ENCODE measurements at places on chromosomes 1 and 21.
A peak's percentile ranks its signal among the peaks of the same experiment; 100 is the strongest.

DNA sequence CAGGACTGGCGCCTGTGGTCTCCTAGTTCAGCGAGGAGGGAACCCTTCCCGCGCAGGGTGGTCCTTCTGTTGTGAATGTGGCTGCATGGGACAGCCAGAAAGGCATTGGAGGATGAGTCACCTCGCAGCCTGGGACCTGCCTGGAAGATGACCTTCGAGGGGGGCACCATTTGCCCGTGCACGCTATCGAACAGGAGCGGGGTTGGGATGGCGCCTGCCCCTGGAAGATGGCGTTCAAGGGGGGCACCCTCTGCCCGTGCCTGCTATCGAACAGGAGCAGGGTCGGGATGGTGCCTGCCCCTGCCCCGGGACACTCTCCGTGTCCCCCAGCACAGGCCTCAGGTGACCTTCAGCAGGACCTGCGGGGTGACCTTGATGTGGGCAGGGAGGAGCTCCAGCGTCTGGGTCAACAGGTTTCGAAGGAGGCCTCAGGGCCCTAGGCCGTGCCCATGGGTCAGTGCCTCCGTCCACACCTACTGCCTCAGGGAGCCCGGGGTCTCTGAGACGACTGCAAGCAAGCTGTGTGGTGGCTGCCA, 1.7 kb upstream of the ACTRT2 start:
- no peak for DNase-seq

GRCh38 chr1:231625975-231626534, 535 bp upstream of the DISC1 start:
- no peak for DNase-seq

DNA sequence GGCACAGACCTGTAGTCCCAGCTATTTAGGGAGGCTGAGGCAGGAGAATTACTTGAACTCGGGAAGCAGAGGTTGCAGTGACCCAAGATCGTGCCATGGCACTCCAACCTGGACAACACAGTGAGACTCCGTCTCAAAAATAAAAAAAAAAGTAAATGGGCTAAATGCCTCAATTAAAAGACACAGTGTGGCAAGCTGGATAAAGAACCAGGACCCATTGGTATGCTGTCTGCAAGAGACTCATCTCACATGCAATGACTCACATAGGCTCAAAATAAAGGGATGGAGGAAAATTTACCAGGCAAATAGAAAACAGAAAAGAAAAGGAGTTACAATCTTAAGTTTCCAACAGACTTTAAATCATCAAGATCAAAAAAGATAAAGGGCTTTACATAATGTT, 40.3 kb downstream of the ACBD6 start:
- DNase-seq = no peak

- DNase-seq = no peak
Measured at GRCh38 chr1:59066236-59066635, 230.7 kb upstream of the FGGY start.

- no peak for DNase-seq
Measured at GRCh38 chr1:108717774-108718316, 5.1 kb downstream of the FNDC7 start.

- DNase-seq = no peak
Measured at GRCh38 chr1:212487774-212488435, 55.2 kb downstream of the NENF start.

DNA sequence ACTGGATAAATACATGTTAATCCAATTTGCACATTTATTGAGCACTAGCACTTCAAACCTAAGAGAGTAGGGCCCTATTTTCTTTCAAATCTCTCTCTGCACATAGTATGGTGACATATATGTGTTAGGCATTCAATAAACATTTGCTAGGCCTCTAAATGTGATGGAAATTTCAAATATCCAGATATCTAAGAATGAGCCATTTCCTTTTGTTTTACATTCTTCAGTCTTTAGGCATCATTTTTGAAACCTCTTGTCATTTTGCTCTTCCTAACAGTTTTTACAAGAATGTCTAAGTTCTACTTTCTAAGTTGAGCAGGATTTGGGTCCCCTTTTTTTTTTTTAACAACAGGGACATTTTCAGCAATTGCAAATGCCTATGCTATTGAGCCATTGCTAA, 395.7 kb upstream of the ST6GALNAC5 start:
- no peak for DNase-seq

- DNase-seq = no peak
Measured at GRCh38 chr1:221699577-221699976, 42.3 kb downstream of the DUSP10 start.

DNA sequence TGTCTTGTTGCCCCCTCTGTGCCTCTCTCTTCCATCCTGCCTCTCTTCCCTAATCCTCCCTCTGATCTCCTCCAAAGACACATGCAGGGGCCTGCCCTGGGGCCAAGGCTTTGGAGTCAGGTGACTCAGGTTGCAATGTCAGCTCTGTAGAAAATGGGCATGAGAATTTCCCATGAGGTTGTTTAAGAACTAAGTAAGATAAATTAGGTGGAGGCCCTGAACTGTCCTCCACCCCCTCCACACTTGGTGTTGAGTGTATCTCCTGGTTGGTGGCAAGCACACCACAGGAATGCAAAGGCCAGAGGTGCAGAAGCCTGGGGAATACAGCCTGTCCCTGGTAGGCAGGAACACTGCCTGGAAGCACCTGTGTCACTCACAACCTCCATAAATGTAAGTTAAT, 63.9 kb upstream of the GRIK3 start:
- DNase-seq = no peak

DNA sequence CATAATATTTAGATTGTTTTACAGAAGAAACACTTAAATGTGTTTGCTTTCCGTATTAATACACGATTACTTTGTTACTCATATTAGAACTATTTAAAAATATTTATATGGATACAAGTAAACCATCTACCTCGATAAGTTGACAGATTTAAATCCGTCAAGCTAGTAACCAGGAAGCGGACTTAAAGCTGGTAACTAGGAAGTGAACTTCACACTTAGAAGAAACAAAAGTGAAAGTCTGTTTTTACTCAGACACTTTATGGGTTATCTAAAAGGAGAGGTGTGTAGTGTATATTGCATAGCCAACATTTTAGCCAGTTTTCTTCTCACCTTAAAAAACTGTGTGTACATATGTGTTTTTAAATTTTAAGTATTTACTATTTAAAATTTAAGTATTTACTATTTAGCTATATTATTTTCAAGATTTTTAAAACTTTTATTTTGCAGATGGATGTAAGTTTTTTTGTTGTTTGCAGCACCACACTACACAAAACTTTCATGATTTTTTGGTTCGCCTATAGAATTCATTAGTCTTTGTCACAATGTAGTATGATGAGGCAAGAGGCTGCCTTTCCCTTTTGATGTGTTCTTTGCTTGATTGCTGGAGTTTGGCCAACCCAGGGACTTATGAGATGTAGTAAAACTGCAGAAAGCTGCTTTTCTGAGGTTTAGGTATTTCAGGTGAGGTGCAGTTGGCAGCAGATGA, 2.7 kb downstream of the USP25 start:
- DNase-seq = no peak

DNA sequence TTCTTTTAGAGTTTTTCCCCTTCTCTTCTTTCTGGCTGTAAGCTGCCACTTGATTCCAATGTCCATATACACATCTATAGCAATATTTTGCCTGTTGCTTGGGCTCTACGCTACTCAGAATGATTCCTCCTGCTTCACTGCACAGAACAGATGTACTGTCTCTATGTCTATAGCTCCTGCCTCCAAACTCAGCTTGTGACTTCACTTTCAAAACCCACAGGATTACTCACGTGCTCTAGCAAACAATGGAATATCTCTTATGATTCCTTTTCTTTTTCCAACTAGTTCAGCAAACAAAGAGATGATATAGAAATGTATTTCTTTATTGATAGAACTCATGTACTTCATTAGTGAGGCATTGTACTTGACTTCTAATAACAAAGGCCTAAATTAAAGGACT, 80.5 kb upstream of the SOX13 start:
- DNase-seq = no peak

DNA sequence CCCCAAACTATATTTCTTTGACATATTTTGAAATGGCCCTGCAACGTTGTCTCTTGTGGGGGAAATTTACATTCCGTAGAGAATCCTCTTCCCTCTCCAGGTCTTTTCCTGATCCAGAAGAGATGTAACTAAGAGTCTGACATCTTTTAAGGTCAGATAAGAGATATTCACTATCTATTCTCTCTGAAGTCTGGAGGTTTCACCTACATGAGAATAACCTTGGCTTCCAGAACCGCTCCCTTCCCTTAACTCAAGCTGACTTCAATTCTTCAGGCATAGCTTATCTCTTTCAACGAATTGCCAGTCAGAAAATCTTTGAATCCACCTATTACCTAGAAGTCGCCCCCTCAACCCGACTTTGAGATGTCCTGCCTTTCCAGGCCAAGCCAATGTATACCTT, 9.9 kb downstream of the FCRLB start:
- DNase-seq = no peak

DNA sequence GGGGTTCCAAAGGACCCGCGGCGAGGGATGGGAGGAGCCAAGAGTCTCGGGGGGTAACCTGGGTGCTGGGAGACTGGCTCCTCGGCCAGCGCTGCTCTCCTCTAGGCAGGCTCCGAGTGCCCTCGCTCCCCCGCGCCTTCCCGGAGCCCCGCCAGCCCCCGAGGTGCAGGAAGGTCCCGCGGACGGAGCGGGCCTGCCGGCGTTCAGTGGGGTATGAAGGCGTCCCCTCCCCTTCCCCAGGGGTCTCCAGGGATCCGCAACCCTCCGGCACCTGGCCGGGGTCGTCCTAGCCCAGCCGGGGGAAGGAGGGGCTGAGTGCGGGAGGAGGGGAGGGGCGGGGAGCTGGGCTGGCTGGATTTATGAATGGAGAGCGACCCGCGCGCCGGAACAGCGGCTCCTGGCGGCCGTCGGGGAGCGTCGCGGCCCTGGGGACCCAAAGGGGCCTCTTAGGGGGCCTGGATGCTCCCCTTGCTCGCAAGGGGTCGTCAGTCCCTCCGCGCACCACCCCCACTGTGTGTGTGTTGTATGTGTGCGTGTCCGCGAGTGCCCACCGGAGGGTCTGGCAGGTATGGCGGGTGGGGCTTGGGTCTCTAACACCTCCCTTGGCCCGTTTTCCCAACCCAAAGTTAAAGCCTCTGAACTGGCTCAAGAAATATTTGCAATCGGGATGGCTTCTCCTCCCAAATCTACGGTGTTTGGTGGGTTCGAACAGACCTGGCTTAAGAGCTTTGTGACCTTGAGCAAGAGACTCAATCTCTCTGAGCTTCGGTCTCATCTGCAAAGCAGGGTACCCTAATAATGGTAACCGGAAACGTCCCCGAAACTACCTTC, 642 bp downstream of the HCRTR1 start:
- DNase-seq = no peak

DNA sequence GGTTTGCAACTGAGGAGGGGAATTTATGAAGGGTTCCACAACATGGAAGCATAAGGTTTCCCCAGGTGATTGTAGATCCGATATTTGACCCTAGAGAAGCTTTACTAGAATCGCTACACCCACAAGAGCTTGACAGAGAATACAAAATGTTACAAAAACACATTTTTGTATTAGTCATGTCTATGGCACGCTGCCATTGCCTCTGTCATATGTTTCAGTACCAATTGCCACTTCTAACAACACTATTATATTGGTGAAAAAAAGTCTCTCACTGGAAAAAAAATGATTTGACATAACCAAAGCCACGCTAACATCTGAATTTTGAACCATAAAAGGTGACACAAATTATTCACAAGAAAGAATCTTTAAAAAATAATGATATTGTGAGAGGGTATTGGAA, 214.5 kb downstream of the KCNT2 start:
- DNase-seq = peak; percentile 25

- DNase-seq = no peak
Measured at GRCh38 chr1:86779308-86780191, 75.2 kb downstream of the SH3GLB1 start.

DNA sequence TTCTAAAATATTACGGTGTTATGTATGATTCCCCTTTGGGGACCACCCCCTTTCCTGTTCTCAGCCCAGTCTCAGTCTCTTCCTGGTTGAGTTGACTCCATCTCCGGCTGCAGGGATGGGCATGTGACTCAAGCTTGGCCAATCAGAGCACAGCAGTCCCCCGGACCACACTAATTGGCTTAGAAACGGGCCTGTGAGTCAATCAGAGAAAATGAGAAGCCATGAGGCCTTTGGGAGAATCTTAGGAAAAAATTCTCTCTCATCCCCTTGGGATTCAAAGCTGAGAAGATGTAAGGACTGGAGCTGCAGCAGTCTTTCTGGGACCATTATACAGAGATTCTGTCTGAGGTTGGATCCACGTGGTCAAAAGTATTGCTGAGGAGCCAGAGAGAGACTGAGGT, 10.7 kb upstream of the FHAD1 start:
- DNase-seq = no peak

DNA sequence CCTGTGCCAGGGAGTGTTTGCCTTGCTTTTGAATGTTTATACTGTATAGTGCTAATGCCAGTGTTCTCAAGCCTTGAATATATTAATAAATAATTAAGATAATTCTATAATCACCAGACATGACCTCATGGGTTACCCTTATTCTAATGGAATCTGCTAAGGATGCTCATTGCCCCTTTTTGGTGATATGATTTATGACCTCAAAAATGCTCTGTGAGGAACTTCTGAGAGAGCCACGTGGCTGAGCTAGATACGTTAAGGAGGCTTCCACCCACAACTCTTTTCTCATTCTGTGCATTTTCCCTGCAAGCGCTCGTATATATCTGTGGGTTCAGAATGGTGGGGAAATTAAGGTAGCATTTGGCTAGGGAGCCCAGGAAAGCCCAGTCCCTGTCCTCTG, 19.6 kb upstream of the SLC30A1 start:
- no peak for DNase-seq

All from omental fat pad (tissue), 4 donors.